Body of pancreas (tissue), 4 donors: ENCODE measurements at places on chromosomes 4 and X. TPM values are rescaled to one million over a fixed set of nuclear protein-coding genes. Genes with fewer than 3 reads are reported as not detected.
A peak's percentile ranks its signal among the peaks of the same experiment; 100 is the strongest.

GRCh38 chr4:146637621-146638332, 916 bp upstream of the POU4F2 start:
- peaks cover 29% of the 10 kb centered on the region for H3K4me1 ChIP-seq
- peaks cover 24% of the 10 kb centered on the region for H3K27me3 ChIP-seq
- H3K4me3 ChIP-seq, result no peak overlapping the region
- no peaks in the 10 kb centered on the region for H3K36me3 ChIP-seq
- no peak overlapping the region for H3K27ac ChIP-seq

- no peak overlapping the region for H3K4me3 ChIP-seq
- no peaks in the 10 kb centered on the region for H3K27me3 ChIP-seq
- no peak for DNase-seq
- no peaks in the 10 kb centered on the region for H3K4me1 ChIP-seq
- no peaks in the 10 kb centered on the region for H3K36me3 ChIP-seq
Observed at GRCh38 chr4:16235209-16235608, 8.9 kb upstream of the TAPT1 start.

The F11 gene
- 18.4 TPM for total RNA-seq

The SPANXC gene
- not detected for total RNA-seq

DNA sequence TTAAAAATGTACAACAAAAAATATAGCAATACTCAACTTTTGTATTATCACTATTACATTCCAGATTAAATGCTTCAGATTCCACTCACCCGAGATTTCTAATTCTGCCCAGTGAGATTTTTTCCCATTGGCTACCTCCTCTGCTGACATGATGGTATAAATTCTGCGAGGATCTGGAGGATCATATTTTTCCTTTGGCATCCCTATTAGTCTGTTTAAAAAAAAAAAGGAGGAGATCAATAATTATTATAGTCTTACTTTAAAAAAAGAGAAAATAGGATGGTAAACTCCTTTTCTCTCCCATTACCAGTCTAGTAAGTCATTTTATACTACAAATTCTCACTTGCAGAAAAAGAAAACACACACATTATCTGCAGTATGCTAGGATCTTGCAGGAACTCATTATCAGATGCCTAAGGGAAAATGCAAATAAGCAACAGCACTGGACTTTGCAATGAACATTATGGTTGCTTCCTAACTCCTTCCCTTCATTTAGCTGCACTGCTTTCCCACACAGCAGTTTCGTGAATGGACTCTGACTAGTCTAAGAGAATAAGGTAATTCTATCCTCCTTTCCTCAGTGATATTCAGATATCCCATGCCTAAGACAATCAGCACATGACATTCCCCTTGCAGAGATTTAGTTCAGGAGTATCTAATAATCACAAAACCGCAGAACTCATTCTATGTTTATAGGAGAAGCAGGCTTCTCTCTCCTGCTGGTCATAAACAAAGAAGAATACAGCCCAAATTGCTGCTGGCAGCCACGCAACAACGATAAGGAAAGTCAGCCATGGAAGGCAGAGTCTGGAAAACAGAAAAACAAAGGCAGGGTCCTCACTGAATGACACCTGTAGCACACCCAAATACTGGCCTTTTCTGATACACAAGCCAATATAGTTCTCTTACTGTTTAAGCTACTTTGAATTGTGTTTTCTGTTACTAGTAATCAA, 42.7 kb downstream of the CNOT6L start:
- no peak for DNase-seq
- H3K27ac ChIP-seq, result no peak overlapping the region
- H3K4me3 ChIP-seq, result no peak overlapping the region
- no peaks in the 10 kb centered on the region for H3K27me3 ChIP-seq
- H3K36me3 ChIP-seq, result no peaks in the 10 kb centered on the region

The LEF1 gene
- 1.6 TPM for total RNA-seq

- no peak overlapping the region for H3K4me3 ChIP-seq
- DNase-seq, result no peak
- H3K27ac ChIP-seq, result no peak overlapping the region
- no peaks in the 10 kb centered on the region for H3K36me3 ChIP-seq
- no peaks in the 10 kb centered on the region for H3K4me1 ChIP-seq
- no peaks in the 10 kb centered on the region for H3K27me3 ChIP-seq
Observed at GRCh38 chrX:155112171-155112570, 40.9 kb downstream of the BRCC3 start.

GRCh38 chrX:10634392-10635161, 14.2 kb upstream of the MID1 start:
- no peaks in the 10 kb centered on the region for H3K4me1 ChIP-seq
- H3K27ac ChIP-seq, result no peak overlapping the region
- no peaks in the 10 kb centered on the region for H3K27me3 ChIP-seq
- no peak for DNase-seq
- H3K36me3 ChIP-seq, result no peaks in the 10 kb centered on the region

DNA sequence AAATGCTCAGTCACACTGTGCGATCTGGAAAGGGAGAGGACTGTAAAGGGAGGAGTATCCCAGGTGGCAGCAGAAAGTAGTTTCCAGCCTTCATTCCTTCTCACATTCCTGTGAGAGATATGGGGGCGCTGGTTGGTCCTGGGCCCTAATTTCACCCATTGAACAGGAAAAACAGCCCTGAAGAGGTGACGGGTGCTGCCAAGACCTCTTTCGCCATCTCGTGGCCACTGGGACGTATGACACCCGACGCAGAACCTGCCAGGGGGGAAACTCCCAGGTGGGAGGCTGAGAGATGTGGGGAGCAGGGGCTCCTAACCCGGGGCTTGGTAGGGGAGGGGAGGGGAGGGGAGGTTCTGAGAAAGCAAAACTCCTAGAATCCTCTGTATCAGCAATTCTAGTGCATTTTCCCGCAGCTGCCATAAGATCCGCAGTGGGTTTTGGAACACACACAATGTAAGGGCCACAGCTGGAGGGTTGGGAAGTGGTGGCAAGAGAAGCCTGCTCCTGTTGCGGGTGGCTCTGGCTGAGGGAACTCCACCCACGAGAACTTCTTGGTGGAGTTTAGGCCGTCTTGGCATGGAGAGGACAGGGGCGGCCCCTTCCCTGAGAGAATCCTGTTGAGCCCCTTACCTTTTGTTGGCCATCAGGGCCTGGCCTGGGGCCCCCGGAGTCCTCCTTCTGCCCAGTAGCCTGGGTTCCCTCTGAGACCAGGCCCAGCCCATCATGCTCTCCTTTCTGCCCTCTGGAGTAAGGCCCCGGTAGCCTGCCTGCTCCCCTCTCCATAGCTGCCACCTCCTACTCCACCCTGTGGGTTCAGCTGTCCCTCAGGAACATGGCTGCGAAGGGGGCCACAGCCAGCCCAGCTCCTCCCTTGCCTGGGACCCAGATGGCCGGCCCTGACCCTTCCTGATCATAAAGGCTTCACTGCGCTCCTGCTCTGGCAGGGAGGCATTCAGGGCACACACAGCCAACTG, 134.1 kb downstream of the OR13H1 start:
- no peaks in the 10 kb centered on the region for H3K27me3 ChIP-seq
- H3K27ac ChIP-seq, result no peak overlapping the region
- H3K4me3 ChIP-seq, result no peak overlapping the region
- peak; percentile 49 for DNase-seq
- no peaks in the 10 kb centered on the region for H3K4me1 ChIP-seq
- no peaks in the 10 kb centered on the region for H3K36me3 ChIP-seq

The CNGA1 gene
- total RNA-seq, result 1.8 TPM

The HEPH gene
- 4.2 TPM for total RNA-seq

The PHOX2B gene
- not detected for total RNA-seq

DNA sequence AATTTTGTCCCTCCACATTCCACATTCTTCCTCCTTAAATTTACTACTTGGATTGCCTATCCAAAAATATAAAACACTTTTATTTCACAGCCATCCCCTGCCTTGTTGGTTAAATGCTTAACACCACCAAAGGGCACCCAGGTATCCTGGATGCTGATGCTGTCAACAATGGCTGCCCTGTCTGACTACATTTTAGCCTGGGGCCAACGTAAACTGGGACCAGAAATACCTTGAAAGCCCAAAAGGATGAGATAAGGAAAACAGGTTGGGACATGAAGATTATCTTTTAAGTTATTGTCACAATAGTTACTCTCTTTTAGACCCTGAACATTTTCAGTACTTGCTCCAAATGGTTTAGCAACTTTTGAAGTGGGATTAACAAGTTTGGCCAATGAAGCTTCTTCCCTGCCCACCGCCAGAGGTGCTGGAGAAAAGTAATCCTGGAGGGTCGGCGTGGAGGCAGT, 775 bp upstream of the YIPF6 start:
- H3K4me1 ChIP-seq, result peaks cover 16% of the 10 kb centered on the region
- H3K27me3 ChIP-seq, result no peaks in the 10 kb centered on the region

GRCh38 chr4:76055016-76055415, 19.1 kb upstream of the CXCL11 start:
- peaks cover 16% of the 10 kb centered on the region for H3K4me1 ChIP-seq
- H3K36me3 ChIP-seq, result no peaks in the 10 kb centered on the region
- no peaks in the 10 kb centered on the region for H3K27me3 ChIP-seq
- no peak for DNase-seq
- H3K27ac ChIP-seq, result peak overlapping the region; percentile 24

The DAPP1 gene
- total RNA-seq, result 2.3 TPM

GRCh38 chr4:89653012-89653411, 183.9 kb downstream of the SNCA start:
- no peak overlapping the region for H3K27ac ChIP-seq
- H3K27me3 ChIP-seq, result no peaks in the 10 kb centered on the region
- no peak overlapping the region for H3K4me3 ChIP-seq
- no peaks in the 10 kb centered on the region for H3K4me1 ChIP-seq
- DNase-seq, result no peak
- H3K36me3 ChIP-seq, result no peaks in the 10 kb centered on the region

GRCh38 chr4:72604324-72604723, 35.3 kb upstream of the ADAMTS3 start:
- H3K27me3 ChIP-seq, result no peaks in the 10 kb centered on the region
- no peaks in the 10 kb centered on the region for H3K4me1 ChIP-seq
- H3K36me3 ChIP-seq, result no peaks in the 10 kb centered on the region
- H3K4me3 ChIP-seq, result no peak overlapping the region
- no peak overlapping the region for H3K27ac ChIP-seq

DNA sequence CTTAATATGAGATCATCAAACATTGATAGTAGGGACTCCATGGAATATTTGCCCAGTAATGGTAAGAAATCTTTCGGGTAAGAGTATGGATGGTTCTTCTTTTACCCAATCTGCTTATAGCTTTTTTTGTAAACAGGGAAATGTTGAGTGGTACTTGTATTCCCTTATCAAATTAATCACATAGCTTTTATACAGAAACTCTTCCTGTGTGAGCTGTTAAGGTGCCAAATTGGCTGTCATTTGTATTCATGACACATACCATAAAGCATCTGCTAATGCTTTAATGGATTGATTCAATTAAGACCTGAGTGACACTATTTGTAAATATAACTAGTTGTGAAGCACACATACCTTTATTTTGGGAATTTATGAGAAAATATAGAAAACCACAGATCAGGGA, 34.2 kb downstream of the KLF3 start:
- no peak for DNase-seq
- no peaks in the 10 kb centered on the region for H3K27me3 ChIP-seq
- no peak overlapping the region for H3K27ac ChIP-seq
